ENCODE measurements at places on chromosomes 1 and 21.

- no peak for DNase-seq
Measured at GRCh38 chr1:45925728-45926287, 122.4 kb downstream of the MAST2 start.

GRCh38 chr1:86068841-86069756 is 87.5 kb downstream of the COL24A1 start:
- DNase-seq, result no peak

DNA sequence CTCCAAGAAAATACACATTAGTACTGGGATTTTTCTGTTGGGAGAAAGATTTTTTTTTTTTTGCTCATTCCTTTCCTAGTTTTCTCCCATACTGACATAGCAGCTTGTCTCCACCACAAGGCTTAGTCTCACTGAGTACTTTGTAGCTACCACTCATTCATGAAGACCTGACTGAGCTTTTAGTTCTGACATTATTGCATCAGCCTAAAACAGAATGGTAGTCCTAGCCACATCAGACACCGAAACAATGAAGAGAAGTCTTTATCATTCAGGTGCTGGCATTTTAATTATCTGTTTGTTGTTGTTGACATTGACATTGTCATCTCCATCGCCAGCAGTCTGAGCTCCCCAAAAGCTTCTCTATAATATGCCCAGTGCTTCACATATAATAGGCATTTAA is 21.1 kb upstream of the C1orf21 start:
- DNase-seq, result no peak

GRCh38 chr1:44677201-44677766 is 2.8 kb downstream of the ARMH1 start:
- peak; percentile 74 for DNase-seq

DNA sequence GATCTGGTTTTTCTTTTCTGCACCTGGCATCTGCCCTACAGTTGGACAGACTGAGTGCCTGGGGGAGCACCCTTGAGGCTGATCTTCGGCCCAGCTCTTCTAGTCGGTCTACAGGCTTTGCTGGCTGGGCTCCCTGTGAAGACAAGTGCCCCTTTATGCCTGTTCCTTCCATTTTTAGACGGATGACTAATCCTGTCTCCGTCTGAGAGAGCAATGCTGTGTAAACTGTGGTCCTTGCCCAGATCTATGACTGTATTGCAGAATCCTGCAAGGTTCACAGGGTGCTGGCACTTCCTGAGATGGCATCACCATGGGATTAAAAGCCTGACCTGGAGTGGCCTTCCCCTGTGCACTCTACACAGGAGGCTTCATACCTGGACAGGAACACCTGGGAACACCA is 47.6 kb upstream of the SAMD13 start:
- peak; percentile 46 for DNase-seq

DNA sequence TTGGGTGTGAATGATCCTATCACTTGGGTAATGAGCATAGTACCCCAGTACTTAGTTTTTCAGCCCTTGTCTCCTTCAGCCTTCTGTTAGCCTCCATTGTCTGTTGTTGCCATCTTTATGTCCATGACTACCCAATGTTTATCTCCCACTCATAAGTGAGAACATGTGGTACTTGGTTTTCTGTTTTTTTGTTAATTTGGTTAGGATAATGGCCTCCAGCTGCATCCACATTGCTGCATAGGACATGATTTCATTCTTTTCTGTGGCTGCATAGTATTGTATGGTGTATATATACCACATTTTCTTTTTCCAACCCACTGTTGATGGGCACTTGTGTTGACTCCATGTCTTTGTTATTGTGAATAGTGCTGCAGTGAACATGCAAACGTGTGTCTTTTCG is 39.6 kb upstream of the GPR52 start:
- DNase-seq, result no peak

DNA sequence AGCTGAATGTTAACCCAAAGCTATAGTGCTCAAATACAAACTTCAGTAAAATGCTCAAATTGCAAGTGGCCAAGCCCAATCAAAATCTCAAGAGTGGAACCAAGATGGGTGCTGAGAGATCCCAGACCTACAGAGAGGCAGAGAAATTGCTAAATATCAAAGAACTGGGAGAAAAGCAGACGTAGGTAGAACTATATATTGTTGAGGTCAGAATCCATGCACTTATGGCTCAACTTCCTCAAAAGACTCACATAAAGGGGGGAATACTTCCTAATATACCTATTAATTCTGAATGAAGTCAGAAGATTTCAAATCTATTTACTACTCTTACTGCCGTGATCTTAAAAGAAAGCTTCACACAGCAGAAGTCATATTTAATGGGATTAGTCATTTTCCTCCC is 65.2 kb downstream of the PUM1 start:
- no peak for DNase-seq

DNA sequence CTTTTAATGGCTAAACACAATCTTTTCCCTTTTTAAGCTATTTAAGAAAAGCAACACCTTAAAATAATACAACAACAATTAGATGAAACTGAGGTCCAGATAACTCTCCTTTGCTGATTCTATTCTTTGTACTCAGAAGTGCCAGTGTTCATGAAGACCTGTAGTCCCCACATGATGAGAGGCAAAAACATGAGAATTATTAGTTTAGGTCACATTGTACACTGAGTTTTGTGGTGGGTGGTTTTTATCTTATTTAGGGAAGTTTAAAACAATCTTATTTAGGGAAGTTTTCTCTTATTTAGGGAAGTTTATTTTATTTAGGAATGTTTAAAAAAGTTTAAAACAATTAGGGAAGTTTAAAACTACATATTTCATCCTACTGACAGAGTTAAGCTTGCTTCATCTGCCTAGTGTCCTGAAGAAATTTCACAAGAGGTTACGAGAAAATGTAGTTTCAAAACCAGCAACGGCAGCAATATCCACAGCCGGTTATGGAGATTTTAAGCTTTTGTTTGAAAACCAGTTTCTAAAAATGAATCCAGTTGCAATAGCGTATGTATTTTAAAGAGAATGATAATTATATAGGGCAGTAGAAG is 7.8 kb upstream of the OR14I1 start:
- no peak for DNase-seq

- DNase-seq, result peak; percentile 57
Measured at GRCh38 chr1:178532392-178532791, 19.5 kb downstream of the TEX35 start.

DNA sequence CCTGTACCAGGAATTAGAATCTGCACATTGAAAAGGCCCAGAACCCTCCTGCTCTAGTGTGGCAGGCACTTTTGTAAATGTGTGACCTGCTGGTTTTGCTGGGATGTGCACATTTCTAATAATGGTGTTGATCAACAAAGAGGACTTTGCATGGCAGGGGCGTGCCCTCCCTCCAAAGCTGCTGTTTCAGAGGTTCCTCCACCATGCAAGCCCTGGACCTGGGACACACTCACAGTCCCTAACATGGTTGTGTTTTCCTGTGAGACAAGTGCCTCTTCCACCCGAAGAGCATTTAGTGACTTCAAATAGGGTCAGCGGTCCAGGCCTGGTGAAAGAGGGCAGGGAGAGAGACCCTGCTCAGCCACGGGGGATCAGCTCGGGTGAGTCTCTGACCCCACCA is 28.1 kb downstream of the TENT5C start:
- no peak for DNase-seq

DNA sequence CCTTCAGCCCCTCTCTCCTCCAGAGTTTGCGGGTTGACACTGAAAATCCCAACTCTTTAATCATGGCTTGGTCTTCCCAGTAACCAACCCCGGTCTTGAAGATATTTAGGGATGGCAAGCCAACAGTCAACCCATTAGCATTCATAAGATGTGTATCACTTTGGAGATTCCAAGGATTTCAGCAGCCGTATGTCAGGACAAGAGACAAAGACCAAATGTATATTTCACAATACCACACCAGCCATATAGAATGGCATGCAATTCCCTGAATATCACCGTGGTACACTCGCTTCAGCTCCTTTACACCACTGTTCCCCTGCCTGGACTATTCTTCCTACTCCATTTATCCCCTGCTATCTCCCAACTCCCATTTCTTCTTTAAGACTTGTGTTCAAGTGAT is 109.2 kb downstream of the CSMD2 start:
- no peak for DNase-seq

GRCh38 chr21:14762327-14762726 is 216.2 kb upstream of the SAMSN1 start:
- no peak for DNase-seq

DNA sequence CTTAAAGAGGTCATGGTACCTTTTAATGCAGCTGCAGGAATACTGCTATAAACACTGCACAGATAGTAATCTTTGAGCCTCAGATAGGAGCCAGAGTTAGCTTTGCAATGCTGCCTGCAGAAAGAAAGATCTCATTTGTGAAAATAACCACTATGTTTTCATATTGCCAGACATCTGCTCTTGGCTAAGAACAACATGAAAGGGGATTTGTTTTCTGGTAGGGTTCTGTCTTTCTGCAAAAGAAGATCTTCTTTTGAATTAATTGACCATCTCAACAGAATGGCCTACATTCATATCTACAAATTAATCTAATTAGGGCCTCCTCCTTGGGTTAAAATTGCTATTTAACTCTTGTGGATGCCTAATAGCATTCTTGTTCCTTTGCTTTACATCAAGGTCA is 177.6 kb upstream of the DPYD start:
- DNase-seq, result no peak

DNA sequence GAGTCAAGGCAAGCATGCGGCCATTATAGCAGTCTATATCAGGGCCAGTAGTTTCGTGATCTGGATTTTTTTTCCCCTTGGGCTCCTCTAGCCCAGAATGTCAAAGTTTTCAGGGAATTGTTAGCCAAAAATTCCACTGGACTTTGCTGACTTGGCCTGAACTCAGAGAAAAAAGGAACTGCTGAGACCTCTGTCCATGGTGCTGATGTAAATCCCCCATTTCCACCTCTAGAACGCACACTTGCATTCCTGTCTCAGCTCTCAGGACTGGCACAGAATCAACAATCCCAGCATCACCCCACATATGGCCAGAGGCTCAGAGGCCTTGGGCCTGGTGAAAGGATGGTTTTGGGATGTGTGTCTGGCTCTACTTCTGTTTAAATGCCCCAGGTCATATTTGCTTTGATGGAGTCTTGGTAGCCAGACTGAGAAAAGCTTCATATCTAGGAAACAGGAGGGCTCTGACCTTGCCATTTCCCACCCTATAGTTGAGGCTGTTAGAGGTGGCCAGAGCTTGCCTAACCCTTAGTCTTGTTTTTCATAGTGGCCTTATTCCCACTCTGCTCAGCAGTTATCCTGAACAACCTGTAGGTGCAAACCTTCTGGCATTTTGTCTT is 16.9 kb upstream of the EFCAB14 start:
- peak; percentile 52 for DNase-seq

- no peak for DNase-seq
Measured at GRCh38 chr1:157725221-157725577, 24.6 kb upstream of the FCRL3 start.

- DNase-seq, result peak; percentile 26
Measured at GRCh38 chr1:24555591-24556413, at the start of gene NCMAP. Gene NCMAP (plus strand): TSS chr1:24556087. CDS start chr1:24595431, 39,344 bp downstream.

All from HepG2 (cell line).